Endothelial cell (in vitro differentiated cells): ENCODE measurements at places on chromosomes 13 and 19. TPM values are rescaled to one million over a fixed set of nuclear protein-coding genes. Genes with fewer than 3 reads are reported as not detected.
A peak's percentile ranks its signal among the peaks of the same experiment; 100 is the strongest.

- H3K27me3 ChIP-seq: peaks cover 1% of the 10 kb centered on the region
- DNase-seq: no peak
- no peak overlapping the region for H3K4me3 ChIP-seq
- H3K27ac ChIP-seq: peak overlapping the region; percentile 8
Observed at GRCh38 chr19:45577111-45577905, 7.3 kb downstream of the OPA3 start.

DNA sequence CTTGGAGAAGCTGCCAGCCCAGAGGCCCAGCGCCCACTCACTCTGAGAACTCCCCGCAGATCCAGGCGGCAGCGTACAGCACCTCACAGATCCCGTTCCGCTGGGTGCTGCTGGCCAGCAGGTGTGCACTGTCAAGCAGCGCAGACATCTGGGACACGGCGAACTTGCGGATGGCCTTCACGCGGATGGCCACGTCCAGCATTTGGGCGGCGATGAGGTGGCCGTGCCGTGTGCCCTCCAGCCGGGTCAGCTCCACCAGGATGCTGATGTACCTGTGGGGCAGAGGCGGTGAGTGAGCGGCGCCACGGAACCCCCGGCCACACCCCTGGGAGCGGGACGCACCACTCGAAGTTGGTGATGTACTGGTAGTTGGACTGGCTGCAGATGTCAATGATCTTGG lies 24.1 kb downstream of the IZUMO4 start:
- H3K4me1 ChIP-seq: no peaks in the 10 kb centered on the region
- H3K36me3 ChIP-seq: peaks cover 16% of the 10 kb centered on the region
- no peak overlapping the region for H3K27ac ChIP-seq

Gene SSBP4
- 60.7 TPM for total RNA-seq

DNA sequence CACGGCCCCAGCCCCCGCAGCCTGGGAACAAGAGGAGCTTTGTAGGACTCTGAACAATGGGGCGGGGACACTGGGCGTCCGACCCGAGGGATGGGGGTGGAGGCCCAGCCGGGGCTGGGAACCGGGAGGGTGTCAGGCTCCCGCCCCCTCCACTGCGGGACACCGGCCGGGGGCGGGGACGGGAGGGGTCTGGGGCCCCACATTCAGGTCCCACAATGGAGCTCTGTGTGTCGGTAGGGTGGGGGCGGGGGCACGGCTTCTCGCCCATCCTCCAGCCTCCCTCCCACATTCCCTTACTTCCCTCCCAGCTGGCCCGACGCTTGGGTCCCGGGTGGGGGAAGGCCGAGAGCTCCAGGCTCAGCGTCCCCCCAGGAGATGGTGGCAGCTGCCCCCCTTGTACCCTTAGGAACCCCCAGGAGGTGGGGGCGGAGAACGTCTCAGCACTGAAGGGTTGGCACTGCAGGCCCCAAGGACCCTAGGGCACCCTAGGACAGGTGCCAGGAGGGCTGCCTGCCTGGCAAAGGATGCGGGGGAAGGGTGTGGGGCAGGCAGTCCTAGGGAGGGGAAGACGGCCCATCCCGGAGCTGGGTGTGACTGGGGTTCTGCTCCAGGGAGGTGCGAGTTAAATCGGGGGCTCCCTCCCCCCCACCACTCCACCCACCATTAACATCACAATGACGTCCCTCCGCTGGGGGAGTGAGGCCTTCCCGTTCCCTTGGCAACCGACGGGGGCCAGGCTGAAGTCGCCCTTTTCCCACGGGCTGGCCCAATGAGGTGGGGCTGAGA lies 5.3 kb downstream of the TTYH1 start:
- peaks cover 7% of the 10 kb centered on the region for H3K27me3 ChIP-seq
- peaks cover 12% of the 10 kb centered on the region for H3K36me3 ChIP-seq
- peaks cover 18% of the 10 kb centered on the region for H3K4me1 ChIP-seq

DNA sequence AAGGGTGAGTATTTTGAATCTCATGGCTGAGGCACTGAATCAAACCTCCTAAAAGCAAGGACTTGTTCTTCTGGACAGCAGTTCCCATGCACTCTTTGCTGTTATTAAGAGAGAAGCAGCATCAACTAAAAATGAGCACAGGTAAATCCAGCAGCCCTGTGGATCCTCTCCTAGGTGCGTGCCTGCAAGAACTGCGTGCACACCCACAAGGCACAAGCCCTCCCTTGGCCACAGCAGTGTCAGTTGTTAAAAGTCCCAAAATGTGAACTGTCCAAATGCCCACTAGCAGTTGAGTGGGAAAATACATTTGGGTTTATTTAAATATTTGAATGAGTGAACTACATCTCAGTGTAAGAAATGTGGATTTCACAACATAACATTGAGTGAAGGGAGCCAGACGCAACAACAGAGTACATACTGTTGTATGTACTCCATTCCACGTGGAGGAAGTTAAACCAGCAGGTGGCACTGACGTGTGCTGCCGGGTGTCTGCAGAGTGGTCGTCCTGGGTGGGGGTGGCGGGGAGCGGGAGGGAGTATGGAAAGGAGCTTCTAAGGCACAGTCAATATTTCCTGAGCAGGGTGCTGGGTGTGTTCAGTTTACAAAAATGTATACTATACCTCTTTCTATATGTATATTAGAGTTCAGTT lies 266.4 kb downstream of the NALCN start:
- peak; percentile 26 for DNase-seq
- H3K27ac ChIP-seq: no peak overlapping the region
- no peak overlapping the region for H3K4me3 ChIP-seq
- no peaks in the 10 kb centered on the region for H3K36me3 ChIP-seq
- no peaks in the 10 kb centered on the region for H3K27me3 ChIP-seq

GRCh38 chr19:50952910-50953309 lies at the start of gene KLK5:
Gene KLK5 (minus strand): TSS chr19:50953038. CDS start chr19:50952657, 381 bp downstream.
- H3K4me3 ChIP-seq: no peak within 1 kb of the TSS
- H3K36me3 ChIP-seq: peaks cover 3% of the 10 kb centered on the region
- H3K4me1 ChIP-seq: no peaks in the 10 kb centered on the region
- DNase-seq: no peak
- H3K27me3 ChIP-seq: peaks cover 7% of the 10 kb centered on the region
